ENCODE measurements at places on chromosomes 7 and 10. TPM values are rescaled to one million over a fixed set of nuclear protein-coding genes. Genes with fewer than 3 reads are reported as not detected.
A peak's percentile ranks its signal among the peaks of the same experiment; 100 is the strongest.

Gene WNT8B
- 0.43 TPM for total RNA-seq

- no peak for DNase-seq
- H3K27ac ChIP-seq = no peak overlapping the region
- H3K36me3 ChIP-seq = no peaks in the 10 kb centered on the region
- H3K4me3 ChIP-seq = no peak overlapping the region
These were observed 73.7 kb downstream of the ARL4A start for GRCh38 chr7:12761111-12761510.

DNA sequence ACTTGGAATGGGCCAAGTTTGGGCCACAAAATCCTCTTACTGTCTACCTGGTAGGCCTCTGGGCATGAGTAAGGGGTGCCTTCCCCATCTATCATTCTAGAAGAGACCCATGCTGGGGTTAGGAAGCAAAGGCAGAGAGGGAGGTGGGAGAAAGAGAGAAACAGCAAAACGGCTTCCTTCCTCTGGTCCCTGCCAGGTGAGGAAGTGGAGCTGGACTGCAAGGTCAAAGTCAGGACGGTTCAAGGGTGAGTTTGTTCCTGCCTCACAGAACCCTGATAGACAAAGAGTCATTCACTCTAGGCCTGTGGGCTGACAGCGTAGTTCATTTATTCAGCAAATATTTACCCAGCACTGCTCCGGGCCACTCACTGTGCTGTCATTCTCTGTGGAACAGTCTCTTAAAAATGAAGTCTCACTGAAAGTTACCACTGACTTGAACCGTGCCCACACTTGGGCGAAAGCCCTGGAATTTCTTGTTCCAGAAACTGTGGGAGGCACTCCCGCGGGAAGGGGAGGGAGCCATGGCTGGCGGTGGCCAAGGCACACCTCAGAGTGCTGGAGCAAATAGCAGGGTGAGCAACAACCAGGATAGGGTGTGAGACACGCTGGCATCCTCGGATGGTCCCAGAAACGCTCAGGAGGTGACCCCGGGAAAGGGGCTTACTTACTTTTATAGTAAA, 26.2 kb upstream of the ECHDC3 start:
- H3K4me1 ChIP-seq = peaks cover 8% of the 10 kb centered on the region
- peaks cover 69% of the 10 kb centered on the region for H3K27me3 ChIP-seq
- H3K4me3 ChIP-seq = no peak overlapping the region
- H3K27ac ChIP-seq = no peak overlapping the region
- no peak for DNase-seq
- H3K36me3 ChIP-seq = no peaks in the 10 kb centered on the region

Gene AFAP1L2
- 3.9 TPM for total RNA-seq

- DNase-seq = no peak
- H3K27ac ChIP-seq = no peak overlapping the region
- H3K4me3 ChIP-seq = no peak overlapping the region
These were observed 17.6 kb downstream of the ITGB8 start for GRCh38 chr7:20348125-20348807.

DNA sequence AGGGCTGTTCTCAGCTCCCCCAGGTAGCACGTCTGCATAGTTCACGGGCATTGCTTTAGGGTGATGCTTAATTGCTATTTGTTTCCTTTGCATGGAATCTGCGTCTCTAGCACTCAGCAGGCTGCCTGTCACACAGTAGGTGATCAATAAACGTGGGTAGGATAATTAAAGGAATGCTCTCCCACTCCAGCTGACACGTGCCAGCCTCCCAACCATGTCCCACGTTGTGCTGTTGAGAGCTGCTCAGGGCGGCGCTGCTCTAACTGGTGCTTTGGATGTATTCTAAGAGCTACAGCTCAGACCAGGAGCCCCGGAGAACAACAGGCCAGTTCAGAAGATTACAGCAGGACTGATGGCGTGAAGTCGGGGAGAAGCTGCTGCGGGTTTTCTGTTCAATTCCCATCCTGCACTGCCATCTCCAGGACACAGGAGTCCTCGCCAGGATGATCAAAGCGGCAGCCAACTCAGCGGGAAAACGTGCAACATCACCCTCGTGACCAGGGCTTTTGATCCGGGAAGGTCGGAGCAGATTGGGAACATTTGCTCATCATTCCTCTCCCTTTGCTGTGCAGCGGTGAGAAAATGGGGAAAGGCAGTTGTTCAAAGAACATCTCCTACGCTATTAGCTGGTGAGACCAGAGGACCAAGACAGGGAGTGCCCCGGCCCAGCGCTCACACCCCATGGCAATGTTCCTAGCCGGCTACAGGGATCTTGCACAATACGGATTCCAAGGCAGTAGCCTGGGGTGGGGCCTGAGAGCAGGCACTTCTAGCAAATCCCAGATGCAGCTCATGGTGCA, 50.5 kb upstream of the FOXK1 start:
- H3K27me3 ChIP-seq = no peaks in the 10 kb centered on the region
- no peaks in the 10 kb centered on the region for H3K36me3 ChIP-seq
- no peak overlapping the region for H3K4me3 ChIP-seq
- H3K4me1 ChIP-seq = no peaks in the 10 kb centered on the region
- no peak overlapping the region for H3K27ac ChIP-seq

Gene SLC18A2
- total RNA-seq = not detected

Gene MYL10
- not detected for total RNA-seq

- H3K4me1 ChIP-seq = peaks cover 29% of the 10 kb centered on the region
- H3K27me3 ChIP-seq = peaks cover 34% of the 10 kb centered on the region
- H3K36me3 ChIP-seq = peaks cover 12% of the 10 kb centered on the region
- no peak for DNase-seq
- H3K27ac ChIP-seq = peak overlapping the region; percentile 91
These were observed 678 bp upstream of the TMEM106B start for GRCh38 chr7:12210179-12211053.

Gene STAG3
- 23.7 TPM for total RNA-seq

GRCh38 chr7:7817748-7818147, 99.3 kb upstream of the RPA3 start:
- H3K27ac ChIP-seq = no peak overlapping the region
- H3K36me3 ChIP-seq = peaks cover 14% of the 10 kb centered on the region
- H3K4me1 ChIP-seq = peaks cover 24% of the 10 kb centered on the region
- DNase-seq = no peak
- no peak overlapping the region for H3K4me3 ChIP-seq

Gene C7orf57
- 0.14 TPM for total RNA-seq

Gene CRYGN
- total RNA-seq = not detected

DNA sequence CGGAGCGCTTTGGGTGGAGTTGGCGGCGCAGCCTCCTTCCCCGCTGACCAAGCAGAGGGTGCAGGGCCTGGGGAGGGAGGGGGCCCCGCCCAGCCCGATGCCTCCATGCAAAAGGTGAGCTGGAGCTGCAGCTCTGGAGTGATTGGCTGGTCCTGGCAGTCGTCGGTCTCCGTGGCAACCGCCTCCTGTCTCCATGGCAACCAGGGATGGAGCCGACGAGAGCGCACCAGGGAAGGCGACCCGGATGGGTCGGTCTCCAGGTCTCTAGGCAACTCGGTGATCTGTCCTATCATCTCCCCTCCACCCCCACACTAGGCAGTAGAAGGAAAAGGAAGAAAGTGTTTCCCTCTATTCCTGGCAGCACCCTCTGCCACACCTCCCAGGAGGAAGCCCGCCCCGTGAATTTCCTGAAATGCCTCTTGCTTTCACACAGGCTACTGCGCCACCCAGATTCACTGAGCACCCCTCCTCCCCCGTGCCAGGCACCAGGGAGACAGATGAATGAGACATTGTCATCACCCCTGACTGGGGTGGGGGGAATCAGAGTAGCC, 647 bp upstream of the NACAD start:
- H3K27me3 ChIP-seq = peaks cover 31% of the 10 kb centered on the region
- H3K27ac ChIP-seq = peak overlapping the region; percentile 34
- peak; percentile 91 for DNase-seq
- H3K4me1 ChIP-seq = peaks cover 8% of the 10 kb centered on the region

Gene SFRP5
- not detected for total RNA-seq

Gene CCDC146
- 2.3 TPM for total RNA-seq

All from activated CD4-positive, alpha-beta T cell treated with anti-CD3 and anti-CD28 coated beads, Interleukin-2, amount 10 ng/mL, durations not matched to agents 24 days and 14 days (primary cell).